ENCODE measurements at places on chromosomes 5 and 9.

DNA sequence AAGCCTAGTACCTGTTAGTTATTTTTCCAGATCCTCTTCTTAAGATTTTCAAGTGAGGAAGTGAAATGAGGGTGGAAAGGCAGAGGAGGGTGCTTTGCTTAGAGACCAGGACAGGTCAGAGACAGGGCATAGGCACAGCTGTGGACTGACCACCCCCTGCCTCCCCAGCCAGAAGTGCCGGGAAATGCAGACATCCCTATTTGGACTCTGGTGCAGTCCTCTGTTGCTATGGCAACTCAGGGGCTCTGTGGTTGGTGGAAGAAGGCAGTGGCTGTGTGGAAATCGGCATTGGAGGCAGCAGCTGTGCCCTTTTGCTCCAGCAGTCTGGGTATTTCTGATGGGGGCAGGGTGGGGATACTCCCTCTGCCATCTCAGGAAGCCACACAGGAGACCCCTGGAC, 43.3 kb upstream of the NDFIP1 start:
- no peak for DNase-seq

GRCh38 chr5:1503241-1504068, 20.3 kb downstream of the LPCAT1 start:
- no peak for DNase-seq

- no peak for DNase-seq
These were observed 33.0 kb downstream of the IRF1 start for GRCh38 chr5:132457371-132458225.

- no peak for DNase-seq
These were observed 6.3 kb upstream of the ATG10 start for GRCh38 chr5:81965524-81965923.

GRCh38 chr9:121532881-121533280, 33.2 kb upstream of the GGTA1 start:
- no peak for DNase-seq

DNA sequence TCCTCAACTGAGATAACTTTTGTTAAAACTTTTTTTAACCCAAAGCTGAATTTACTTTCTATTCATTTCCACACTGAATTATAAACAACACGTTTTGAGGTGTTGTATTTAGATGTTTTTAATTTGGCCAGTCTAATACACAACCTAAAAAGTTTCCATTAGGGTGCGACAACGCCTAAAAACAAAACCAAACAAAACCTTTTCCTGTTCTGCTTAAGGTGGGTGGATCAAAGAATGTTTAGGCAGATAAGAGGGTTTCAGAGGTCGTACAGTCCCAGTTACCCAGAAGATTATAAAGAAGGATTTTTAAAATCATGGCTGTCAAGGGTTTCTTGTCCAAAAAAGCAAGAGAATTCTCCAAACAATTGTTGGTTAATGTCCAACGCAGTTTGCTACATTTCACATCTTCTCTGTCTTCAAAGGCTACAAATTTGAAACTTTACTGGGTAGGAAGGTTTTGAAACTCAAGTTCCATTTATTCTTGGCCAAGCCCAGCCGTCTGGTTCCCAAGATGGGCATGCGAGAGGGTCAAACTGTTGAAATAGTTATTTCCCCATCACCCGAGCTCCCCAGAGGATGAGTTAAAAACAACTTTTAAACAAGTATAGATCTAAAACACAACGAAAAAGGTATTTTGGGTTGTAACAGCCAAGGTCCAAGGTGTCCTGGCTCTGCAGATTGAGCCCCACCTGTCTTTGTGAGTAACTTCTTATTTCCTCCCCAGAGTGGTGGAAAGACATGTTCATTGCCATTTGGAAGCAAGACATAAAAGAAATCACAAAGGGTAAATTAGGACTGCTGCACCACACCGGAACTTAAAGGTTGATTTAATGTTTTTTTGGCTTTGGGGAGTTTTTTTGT, 122.8 kb upstream of the MAP3K1 start:
- no peak for DNase-seq

DNA sequence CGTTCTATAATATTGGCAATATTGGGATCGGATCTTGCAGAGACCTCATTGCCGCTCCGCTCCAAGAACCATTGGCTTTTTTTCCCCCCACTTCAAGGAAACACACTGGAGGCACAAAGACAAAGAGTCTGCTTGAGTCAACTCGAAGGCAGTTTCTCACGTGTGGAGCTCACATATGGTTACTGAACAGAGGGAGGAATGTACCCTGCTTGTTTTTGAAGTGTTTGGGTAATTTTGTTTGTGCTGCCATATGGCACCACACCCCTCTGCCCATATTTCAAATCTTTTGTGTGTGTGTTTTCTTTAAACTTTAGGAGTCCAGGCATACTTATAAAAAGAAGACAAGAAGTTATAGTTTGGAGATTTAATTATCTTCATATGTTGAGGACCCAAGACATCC, 595.9 kb downstream of the DTWD2 start:
- DNase-seq = no peak

DNA sequence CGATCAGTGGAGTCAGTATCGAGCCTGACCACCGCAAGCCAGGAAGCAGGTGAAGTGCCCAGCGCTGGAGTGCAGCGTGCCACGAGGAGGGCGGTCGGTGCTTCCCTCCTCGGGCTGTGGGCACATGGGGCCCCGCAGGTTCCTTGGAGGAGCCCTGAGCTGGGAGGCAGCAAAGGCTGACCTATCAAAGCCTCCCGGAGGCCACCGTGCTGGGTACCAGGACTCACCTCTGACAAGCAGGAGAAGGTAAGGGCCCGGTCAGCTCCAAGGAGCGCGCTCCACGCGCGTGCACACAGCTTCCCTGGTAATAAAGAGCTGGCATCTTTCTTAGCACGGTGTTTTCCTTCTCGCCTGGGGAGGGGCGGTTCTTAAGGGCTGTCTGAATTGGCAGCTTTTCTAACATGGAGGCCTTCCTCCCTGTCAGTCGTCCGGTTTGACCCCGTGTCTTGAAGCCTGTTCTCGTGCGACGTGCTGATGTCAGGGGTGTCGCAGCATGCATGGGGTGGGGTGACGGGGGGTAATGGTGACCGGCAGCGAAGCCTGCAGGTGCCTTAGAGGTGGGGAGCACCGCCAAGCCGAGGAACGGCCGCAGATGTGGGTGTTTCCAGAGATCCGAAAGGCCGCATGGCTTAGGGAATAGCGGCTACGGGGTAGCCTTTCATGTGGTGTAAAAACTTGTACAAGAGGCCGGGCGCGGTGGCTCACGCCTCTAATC, 13.1 kb downstream of the PMPCA start:
- no peak for DNase-seq

GRCh38 chr9:107954312-107954711, 464.7 kb upstream of the KLF4 start:
- DNase-seq = no peak

DNA sequence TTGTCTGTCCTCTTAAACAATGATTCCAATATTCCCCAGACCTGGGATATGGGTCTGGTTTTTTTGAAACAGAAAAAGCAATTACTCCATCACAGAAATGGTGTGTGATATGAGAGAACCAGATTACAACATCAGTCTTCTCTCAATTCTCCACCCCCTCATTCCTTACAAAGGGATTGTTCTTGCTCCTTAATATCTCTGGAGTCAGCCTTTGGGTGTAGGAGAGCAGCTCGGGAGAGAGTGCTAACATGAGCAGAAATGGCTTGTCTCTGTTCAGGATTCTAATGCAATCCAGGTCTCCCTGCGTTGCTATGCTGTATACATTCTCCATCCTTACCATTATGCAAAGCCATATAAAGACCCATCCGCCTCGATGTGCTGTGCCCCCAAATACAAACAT, 32.7 kb downstream of the ZFAND5 start:
- no peak for DNase-seq

GRCh38 chr5:125232779-125233230, 486.4 kb upstream of the ZNF608 start:
- no peak for DNase-seq

- DNase-seq = no peak
These were observed 13.0 kb downstream of the CDKN2AIPNL start for GRCh38 chr5:134398609-134399155.

- DNase-seq = no peak
These were observed 1216.5 kb upstream of the CDH9 start for GRCh38 chr5:28254846-28255245.

DNA sequence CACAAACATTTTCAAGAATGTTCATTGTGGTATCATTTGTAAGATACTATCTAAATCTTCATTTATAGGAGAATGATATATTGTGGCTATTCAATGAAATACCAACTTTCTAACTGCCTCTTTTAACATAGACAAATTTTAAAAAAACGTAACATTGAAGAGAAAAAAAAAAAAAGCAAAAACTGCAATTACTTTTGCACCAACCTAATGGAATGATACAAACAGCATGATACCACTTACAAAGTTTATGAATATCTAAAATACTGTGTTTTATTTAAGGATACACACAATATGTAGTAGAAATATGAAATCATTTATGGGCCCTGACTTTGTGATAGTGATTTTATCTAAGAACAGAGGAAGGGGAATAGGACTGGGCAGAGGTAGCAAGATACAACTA, 24.1 kb downstream of the PSMD5 start:
- DNase-seq = no peak

GRCh38 chr9:13575558-13575957, 296.1 kb upstream of the MPDZ start:
- DNase-seq = no peak

GRCh38 chr5:170636206-170636605, 132.4 kb downstream of the KCNIP1 start:
- no peak for DNase-seq

DNA sequence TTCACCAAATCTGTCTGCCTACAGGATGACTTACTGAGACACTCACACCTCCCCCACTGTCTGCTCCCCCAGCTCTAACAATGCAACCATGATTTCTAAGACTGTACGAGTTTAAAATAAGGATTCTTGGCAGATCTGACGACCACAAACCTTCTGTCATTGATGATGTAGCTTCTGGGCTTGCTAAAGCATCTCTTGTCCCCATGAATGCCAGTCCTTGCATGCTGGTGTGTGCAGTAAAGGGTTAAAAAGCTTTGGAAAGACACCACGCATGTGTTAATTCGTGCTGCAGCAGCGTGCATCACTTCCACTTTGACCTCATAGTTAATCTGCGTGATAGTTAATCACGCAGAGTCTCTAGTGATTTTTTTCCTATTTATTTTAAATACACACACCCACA, 411 bp upstream of the GABRG2 start:
- no peak for DNase-seq

- DNase-seq = no peak
These were observed 185.0 kb downstream of the GAPVD1 start for GRCh38 chr9:125446561-125447094.

- DNase-seq = no peak
These were observed 105.9 kb downstream of the UNC13B start for GRCh38 chr9:35267710-35268109.

GRCh38 chr9:79104216-79104615, 467.5 kb upstream of the TLE4 start:
- no peak for DNase-seq

All from iPS DF 19.7 (cell line).